Skeletal muscle cell (primary cell): ENCODE measurements at places on chromosomes 11 and 22.
A peak's percentile ranks its signal among the peaks of the same experiment; 100 is the strongest.

GRCh38 chr11:44334356-44335004 is 24.5 kb upstream of the ALX4 start:
- DNase-seq, result no peak

DNA sequence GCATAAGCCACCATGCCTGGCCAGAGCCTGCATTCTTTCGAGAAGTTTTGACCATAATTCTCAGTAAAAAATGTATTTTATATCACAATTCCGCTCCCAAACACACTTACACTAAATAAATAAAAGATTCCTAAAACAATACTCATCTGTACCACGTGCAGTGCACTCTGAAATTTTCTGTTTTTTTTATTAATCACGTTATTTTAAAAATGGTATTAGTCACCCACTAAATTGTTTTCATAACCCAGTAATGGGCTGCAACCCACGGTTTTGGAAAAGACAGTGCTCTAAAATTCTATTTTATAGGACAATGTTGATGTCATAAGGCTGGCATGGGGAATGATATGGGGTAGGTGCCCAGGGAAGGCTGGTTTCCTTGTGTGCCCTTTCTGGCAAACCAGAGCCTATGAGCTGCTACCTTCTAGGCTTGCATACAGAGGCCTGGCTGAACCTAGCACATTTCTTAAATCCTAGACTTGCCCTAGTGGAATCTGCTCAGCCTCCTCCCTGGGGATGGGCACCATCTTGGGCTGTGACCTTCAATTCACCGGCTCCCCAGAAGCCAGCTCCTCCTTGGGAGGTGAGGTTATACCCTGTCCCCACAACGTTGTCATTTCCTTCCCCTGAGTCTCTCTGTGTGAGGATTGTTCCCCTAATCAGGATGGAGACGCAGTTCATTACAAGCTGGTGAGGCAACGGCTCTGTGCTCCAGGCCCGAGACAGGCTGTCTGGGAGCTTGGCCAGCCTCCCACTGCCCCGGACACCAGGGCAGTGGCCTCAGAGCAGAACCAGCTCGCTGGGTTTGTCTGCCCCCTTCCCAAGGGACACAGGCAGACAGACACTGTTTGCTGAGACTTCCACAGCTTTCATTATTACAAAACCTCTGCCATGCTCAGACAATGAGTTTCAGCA is 116.5 kb upstream of the NAV2 start:
- DNase-seq, result peak; percentile 82

DNA sequence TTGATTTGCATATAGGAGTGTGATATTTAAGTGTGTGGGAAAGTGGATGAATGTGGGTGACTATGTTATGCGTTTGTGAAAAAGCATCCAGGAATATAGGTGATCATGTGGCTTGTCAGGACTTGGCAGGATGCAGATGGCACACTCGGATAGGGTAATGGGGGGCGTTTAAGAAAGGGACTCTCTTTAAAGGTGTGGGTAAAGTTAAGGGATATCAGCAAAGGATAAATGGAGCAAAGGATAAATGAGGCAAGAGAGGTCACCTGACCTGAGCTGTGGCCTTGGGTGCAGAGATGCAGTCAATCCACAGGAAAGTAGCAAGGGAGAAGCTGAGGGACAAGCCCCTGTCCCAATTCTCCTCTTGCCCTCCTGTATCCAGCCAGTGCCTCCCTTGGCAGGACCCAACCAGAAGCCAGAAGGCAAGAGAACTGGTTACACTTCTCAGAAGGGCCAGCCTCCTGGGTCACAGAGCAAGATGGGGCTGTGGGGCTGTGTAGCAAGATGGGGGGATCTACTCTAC is 47.5 kb upstream of the GRAMD1B start:
- DNase-seq, result no peak

GRCh38 chr22:27542602-27543001 is 259.0 kb downstream of the MN1 start:
- no peak for DNase-seq

GRCh38 chr11:77821349-77821851 is 456 bp downstream of the AAMDC start:
- no peak for DNase-seq

DNA sequence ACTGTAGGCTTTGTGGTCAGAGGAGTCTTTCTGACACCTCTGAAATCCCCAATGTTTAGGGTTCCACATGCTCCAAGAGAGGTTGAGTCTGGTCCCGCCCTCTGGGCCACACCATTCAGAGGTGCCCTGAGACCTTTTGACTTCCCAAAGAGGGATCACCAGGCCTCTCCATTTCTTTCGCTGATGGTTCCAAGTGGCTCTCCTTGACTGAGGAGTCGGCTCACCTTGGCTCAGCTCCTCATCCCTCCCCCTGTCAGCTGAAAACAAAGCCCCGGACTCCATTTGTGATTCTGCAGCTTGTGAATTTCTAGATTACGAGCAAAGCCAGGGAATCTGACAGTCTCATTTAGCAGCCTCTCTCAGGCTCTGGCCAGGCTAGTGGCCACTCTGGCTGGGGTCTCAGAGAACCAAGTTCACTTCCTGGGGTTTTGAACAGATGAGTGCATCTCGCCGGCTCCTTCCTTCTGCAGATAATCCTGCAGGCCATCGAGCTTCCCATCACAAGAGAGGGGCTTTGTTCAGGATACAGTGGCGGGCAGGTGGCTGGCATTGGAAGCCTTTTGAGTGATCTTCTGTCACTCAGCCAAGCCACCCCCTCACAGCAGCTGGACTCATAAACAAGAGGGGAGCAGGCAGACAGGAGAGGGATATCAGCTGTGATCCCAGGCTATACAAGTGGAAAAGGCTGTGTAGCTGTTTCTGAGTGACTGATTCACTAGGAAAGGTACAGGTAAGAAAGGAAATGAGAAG is 102.9 kb downstream of the TRIM29 start:
- DNase-seq, result no peak

GRCh38 chr22:46010207-46010867 is 33.4 kb upstream of the WNT7B start:
- DNase-seq, result no peak

DNA sequence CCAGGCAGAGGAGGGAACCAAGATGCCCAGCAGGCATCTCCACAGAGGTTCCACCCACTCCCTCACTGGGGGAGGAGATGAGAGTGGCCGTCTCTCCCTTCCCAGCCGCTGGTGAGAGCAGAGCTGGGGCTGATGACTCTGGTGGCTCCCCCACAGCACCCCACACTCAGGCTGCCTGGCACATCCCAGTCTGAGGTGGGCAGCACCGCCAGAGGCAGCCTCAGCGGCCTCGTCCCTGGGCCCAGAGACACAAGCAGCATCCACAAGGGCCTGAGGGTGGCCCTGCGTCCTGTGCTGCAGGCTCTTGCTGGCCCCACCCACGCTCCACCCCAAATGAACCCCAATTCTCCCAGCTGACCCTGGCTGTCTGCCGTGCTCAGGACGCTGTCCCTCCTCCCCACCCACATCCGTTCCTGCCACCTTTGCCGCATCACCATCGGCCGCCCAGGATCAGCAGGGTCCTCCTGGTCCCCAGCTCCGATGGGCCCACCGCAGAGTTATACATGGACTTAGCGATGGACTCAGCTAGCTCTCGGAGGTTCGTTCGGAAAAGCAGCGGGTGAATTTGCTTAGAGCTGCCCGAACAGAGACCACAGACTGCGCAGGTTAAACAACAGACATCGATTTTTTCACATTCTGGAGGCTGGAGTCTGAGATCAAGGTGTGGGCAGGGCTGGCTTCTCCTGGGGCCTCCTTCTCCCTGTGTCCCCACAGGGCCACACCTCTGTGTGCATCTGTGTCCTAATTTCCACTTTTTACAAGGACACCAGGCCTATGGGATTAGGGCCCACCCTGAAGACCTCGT is 20.2 kb upstream of the CTSD start:
- DNase-seq, result no peak

DNA sequence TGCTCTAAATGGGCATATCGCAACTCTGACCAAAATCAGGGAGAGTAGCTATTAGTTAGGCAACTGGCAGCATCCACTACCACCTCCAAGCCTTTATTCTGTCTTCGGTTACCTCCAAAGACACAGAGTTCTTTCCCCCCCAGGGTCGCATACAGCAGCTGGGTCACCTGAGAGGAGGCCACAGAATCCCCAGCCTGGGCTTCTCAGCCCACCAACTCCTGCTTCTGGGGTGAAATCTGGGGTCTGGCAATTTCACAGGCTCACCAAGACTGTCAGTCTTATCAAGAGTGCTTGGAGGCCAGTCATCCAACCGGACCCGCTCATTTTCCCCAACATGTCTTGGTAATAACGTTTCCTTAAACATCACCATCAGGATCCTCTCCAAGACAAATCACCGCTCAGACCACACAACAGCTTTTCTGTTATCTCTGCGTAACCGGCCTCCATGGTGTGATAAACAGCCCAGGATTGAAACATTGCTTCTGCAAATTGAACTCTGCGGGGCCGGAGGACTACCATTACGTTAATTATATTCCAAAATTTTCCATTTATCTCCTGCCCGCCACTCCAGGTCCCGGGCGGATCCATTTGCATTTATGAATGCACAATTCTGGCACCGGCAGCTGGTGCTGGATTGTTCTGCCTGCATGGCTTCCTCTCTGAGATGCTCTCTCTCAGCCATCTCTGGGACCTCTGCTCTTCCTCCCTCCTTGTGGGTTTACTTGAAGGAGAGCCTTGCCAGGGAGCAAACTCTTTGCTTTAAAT is 35.6 kb downstream of the RTL6 start:
- DNase-seq, result no peak

DNA sequence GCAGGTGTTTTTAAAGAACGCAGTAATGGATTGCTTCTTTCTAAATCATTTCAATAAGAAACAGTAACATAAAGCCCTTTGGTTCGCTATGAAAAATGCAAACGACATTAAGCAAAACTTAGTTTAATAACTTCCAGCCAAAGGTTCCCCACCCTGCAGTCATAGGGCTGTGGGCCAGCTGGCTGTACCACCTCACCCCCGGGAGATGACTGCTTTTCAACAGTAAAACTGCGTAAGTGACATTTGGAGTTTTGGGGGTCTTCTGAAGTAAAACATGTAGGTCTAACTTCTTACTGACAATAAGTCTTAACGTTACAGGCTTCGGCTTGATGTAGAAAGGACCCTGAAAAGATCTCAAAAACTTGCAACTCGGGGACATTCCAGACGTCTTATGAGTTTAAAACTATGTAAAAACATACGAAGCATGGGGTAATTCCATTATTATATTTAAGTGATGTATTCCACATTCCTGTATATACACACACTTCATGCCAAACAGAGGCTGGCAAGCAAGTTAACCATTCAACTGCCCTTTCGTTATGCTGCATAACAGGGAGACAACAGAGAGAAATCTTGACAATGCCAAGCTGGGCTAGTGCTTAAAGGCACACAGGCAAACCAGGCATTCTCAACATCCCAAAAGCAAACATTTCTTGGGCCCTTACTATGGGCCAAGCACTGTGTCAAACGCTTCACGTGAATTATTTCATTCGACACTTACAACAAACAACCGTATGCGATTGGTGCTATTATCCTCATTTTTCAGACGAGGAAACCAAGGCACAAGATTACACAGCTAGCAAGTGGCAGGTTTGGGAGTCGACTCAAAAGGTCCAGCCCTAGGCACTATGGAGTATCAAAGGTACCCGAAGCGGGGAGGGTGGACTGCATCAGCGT is 1.2 kb downstream of the MRTFA start:
- DNase-seq, result no peak

DNA sequence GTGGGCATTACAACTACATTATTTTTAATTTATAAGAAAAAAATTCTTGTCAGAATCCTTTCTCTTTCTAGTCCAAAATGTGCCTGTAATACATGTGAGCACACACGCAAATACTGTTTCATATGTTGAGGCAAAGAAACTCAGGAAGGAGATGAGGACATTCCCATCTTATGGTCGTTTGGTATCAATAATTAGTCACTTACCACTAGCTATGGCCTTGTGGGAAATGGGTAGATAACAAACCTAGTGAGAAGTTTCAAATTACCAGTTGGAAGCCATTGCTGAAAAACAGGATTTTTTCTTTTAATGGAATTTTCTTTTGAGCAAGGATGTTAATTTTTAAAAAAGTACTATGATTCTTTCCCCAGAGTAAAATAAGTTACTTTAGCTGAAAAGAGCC is 25.7 kb downstream of the AMOTL1 start:
- peak; percentile 37 for DNase-seq

DNA sequence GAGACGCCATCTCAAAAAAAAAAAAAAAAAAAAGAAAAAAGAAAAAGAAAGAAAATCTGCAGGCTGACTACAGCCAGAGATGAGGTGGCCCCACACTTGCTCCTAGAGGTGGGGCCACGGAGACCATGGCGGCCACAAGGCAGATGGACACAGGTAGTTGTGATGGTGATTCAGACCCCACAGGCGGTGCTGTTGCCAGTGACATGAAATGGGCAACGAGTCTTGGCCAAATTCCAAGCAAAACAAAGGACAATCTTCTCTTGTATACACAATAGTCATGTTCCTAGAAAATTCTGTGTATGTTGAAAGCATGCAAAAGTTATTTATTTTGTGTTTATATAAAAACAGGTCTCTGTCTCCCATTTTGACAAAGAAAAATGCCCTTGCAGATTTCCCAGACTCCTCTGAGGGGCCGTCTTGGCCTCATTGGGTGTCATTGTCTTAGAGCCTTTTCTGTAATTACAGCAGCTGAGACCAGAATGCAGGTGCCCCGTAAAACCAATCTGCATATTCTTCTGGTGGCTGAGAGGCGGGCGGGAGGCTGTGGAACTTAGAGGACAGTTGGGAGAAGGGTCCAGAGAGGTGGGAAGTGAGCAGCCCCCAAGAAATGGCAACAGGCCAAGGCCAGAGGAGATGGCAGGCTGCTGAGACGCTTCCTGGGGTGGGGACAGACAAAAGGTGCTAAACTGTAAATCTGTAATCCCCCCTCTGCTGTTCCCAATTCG is 22.5 kb upstream of the DAGLA start:
- DNase-seq, result no peak

- DNase-seq, result no peak
These were observed 12.4 kb downstream of the ADM start for GRCh38 chr11:10317151-10317755.

DNA sequence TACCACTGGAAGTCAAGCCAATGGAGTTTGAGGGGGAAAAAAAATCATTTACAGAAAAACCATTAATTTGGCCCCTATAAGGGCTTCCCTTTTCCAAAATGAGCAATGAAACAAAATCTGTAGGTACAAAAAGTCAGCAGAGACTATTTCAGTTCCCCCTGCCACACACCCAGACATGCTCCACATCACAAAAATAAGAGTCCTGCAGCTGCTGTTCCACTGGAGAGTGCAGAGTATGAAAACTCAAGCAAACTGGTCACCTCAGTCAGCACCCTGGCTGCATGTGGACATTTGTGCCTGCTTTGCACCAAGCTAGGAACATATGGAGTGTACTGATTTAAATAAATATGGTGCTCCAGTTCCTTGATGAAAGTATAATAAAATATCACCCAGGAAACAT is 15.1 kb downstream of the POU2AF1 start:
- no peak for DNase-seq

GRCh38 chr22:45799291-45799690 is 127.7 kb downstream of the ATXN10 start:
- DNase-seq, result no peak

DNA sequence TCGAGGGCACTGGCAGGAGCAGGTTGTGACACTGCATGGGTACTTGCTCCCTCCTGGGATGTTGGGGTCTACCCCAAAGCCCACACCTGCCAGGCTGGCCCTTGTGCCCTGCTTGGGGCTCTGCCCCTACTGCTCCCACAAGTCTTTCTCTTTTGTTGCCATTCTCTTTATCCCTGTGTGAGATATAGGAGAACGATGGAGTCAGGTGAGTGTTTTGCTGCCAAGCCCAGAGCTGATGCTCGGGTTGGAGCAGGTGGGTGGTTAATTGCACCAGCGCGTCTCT is 292.6 kb downstream of the TBC1D22A start:
- DNase-seq, result no peak

- no peak for DNase-seq
These were observed 306.8 kb upstream of the DDI1 start for GRCh38 chr11:103729617-103730016.
